AG04450 (cell line): ENCODE measurements at places on chromosomes 1 and 21.

GRCh38 chr21:33733601-33734000 is 91.3 kb downstream of the ITSN1 start:
- DNase-seq = no peak

GRCh38 chr1:155983191-155984024 is 5.1 kb upstream of the ARHGEF2 start:
- peak; percentile 99 for DNase-seq

- DNase-seq = peak; percentile 11
Observed at GRCh38 chr1:166944186-166944967, 31.0 kb downstream of the ILDR2 start.

DNA sequence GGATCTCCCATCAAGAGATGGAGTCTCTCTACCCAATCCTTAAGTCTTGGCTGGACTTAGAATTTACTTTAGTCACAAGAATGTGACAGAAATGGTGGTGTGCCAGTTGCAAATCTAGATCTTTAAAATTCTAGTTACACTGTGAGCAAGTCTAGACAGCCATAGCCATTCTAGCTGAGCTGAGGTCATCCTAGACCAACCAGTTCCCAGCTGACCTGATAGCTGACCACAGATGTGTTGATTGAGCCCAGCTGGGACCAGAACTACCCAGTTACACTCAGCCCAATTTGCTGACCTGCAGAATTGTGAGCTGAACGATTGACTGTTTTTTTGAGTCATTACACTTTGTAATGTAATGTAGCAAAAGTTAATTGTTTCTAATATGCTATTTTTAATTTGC is 251.8 kb downstream of the ADGRL2 start:
- no peak for DNase-seq

DNA sequence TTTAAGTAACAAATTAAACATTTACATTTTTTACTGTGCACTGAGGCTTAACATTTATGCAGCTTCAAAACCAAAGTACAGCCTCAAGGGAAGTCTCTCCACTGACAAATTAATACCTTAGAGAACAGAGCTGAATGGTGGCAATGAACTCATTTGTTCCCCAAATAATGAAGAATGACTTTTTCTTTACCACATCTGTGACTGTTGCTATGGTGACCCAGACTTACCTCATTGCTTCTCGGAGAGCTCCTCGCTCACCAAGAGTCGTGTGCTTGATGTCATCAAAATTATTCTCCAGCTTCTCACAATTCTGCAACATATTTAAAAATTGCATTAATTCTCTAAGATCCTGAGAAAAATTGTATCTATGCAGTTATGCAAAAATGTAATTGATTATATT is 92.9 kb downstream of the DPYD start:
- no peak for DNase-seq

DNA sequence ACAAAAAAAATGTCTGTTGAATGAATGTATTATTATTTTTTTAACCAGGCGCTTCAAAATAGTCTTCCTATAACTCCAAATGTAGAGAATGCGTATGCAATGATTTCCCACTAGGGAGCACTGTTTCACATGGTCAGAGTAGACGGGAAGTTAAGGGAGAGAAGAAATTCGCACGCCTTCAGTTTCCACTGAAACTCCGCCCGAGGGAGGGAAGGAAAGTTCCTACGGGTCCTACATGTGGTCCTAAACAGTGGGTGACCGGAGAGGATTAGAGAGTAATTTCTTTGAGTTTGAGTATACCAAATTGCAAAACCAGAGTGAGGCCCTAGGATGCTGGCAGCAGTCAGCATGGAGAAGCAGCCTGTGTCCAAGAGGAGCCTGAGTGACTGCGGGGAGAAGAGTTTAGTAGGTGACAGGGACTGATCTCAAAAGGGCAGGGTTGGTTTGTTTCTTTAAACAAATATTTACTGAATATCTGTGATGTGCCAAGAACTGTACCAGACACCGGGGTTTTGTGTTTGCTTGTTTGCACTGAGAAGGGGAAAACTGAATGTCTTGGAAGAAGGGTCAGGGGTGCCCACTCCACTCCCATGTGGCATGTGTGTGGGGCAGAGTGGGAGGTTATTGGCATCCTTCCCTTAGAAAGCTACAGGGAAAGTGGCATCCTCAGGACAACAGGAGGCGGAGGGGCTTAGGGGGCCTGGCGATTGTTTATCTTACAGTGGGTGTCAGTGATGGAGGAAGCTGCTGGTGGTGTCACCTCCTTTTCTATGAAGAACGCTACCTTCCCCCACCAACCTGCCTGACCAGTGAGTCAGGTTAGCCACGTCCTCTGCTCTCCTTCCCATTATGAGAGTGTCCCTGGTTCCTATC is 22.8 kb downstream of the RNU5D-1 start:
- no peak for DNase-seq
